ENCODE measurements at places on chromosomes 7 and 10.
A peak's percentile ranks its signal among the peaks of the same experiment; 100 is the strongest.

DNA sequence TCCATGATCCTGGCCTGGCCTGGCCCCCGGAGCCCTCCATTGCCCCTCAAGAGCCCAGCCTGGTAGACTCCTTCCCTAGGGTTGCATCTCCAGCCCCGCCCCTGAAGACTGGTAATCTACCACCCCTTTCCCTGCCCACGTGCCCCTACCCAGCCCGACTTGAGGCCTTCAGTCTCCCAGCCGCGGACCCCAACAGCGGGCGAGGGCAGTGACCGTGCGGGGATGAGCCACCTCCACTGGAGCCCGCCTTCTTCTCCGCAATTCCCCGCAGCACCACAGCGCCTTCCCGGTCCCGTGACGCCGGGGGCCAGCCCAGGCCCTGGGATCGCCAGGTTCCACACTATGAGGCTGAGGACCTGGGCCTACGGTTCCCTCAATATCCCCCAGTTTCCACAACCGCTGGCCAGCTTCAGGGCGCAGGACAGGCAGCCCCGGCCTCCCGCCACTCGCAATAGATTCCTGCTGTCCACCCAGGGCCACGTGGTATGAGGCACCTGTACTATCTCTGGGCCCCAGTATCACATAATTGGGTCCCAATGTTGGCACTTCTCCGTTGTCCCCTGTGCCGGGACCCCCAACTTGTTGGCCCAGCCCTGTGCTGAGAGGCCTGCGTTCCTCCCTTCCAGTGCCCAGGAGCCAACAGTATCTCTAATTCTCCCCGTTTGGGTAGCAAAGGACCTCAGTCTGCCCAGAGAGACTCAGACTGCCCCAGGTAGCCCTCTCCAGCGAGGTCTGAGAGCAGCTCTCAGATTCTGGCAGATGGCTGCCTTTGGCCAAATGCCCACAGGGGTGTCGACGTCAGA, 1.1 kb upstream of the GPRIN2 start:
- no peak for DNase-seq

GRCh38 chr7:32036557-32036956, 33.6 kb downstream of the PDE1C start:
- no peak for DNase-seq

GRCh38 chr7:22860784-22861482, 38.3 kb upstream of the TOMM7 start:
- DNase-seq, result peak; percentile 40

DNA sequence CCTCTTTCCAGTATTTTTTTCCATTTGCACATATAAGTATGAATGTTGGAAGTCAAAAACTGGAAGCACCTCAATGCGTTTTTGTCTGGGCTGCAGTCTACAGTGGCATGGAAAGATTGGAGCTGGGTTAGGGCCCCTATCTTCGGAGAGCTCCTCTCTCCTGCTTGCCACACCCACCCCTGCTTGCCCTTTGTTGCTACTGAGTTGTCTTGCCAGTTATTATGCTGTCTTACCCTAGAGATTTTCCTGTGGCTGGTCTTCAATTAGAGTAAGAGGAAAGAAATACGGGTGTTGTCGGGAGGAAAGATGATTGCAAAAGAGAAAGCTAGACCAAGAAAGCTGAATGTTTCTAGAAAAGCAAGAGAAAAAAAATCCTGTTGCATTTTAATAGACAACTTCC, 228.9 kb upstream of the CELF2 start:
- DNase-seq, result no peak

- no peak for DNase-seq
These were observed 70.2 kb downstream of the ARMC3 start for GRCh38 chr10:22998091-22998490.

- DNase-seq, result no peak
These were observed 139.6 kb downstream of the ZMYND11 start for GRCh38 chr10:274866-275265.

GRCh38 chr10:103733045-103733419, 122.3 kb downstream of the SH3PXD2A start:
- DNase-seq, result no peak

- DNase-seq, result no peak
These were observed 122.4 kb downstream of the PLXNA4 start for GRCh38 chr7:132453826-132454225.

GRCh38 chr10:124160176-124160575, 66.8 kb upstream of the CHST15 start:
- no peak for DNase-seq

DNA sequence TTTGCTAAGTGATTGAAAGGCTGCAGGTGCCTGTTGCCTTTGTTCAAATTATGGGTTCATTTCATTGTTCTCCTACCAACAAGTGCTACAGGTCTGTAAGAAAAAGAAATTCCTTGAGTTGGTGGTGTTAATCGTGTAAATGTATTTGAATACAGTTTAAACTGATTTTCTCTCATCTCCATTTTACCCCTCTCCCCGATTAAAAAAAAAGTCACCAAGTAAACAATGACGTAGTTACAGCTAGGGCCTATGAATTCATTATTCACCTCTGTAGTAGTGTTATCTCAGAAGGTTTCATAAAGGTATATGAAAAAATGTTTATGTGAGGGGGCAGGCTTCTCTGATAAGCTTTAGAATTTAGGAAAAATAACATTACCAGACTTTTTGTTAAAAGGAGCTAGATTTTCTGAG, 1.1 kb downstream of the REEP3 start:
- peak; percentile 57 for DNase-seq

GRCh38 chr10:113038183-113038582, 88.1 kb downstream of the TCF7L2 start:
- DNase-seq, result no peak

GRCh38 chr10:79492839-79493238, 19.5 kb upstream of the EIF5AL1 start:
- DNase-seq, result no peak

GRCh38 chr7:81752318-81752714, 17.5 kb downstream of the HGF start:
- no peak for DNase-seq

DNA sequence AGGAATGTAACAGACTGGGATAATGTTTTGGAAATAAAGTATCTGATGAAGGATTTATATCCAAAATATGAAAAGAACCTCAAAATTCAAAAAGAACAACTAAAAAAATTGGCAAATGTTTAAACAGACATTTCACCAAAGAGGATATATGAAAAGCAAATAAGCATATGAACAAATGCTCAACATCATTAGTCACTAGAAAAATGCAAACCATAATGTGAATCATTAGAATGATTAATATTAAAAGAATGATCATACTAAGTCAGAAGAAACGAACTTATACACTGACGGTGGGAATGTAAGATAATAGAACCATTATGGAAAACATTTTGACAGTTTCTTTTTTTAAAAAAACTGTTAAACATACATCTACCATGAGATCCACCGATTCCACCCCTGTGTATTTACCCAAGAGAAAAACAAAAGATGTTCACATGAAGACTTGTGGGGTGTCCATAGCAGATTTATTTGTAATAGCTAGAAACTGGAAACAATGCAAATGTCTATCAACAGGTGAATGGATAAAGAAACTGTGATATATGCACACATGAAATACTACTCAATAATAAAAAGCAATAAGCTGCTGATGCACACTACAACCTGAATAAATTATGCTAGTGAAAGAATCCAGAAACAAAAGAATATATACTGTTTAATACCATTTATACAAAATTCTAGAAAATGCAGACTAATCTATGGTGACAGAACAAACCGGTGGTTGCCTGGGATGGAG, 35.7 kb downstream of the PRKG1 start:
- no peak for DNase-seq

GRCh38 chr7:138477581-138477980, 17.5 kb downstream of the TRIM24 start:
- DNase-seq, result no peak

GRCh38 chr10:8721650-8722049, 667.2 kb downstream of the GATA3 start:
- DNase-seq, result no peak

DNA sequence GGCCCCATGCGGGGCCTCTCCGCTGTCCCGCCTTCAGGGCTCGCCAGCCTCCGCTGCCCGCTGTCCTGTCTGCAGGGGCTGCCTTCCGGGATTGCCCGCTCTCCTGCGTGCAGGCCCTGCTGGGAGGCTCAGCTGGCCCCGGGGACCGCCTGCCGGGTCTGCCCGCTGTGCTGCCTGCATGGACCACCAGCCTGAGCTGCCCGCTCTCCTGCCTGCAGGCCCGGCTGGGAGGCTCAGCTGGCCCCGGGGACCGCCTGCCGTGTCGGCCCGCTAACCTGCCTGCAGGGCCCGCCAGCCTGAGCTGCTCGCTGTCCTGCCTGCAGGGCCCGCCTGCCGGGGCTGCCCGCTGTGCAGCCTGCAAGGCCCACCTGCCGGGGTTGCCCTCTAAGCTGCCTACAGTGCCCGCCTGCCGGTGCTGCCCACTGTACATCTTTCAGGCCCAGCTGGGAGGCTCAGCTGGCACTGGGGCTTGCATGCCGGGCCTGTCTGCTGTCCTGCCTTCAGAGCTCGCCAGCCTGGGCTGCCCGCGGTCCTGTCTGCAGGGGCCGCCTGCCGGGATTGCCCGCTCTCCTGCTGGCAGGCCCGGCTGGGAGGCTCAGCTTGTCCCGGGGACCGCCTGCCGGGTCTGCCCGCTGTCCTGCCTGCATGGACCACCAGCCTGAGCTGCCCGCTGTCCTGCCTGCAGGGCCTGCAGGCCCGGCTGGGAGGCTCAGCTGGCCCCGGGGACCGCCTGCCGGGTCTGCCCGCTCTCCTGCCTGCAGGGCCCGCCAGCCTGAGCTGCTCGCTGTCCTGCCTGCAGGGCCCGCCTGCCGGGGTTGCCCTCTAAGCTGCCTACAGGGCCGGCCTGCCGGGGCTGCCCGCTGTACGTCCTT, 165.1 kb downstream of the GLRX3 start:
- DNase-seq, result peak; percentile 56
